ENCODE measurements at places on chromosomes 4 and X. TPM values are rescaled to one million over a fixed set of nuclear protein-coding genes. Genes with fewer than 3 reads are reported as not detected.

GRCh38 chr4:150217192-150217591 is 138.9 kb downstream of the DCLK2 start:
- H3K4me3 ChIP-seq: no peak overlapping the region
- H3K36me3 ChIP-seq: no peaks in the 10 kb centered on the region
- H3K4me1 ChIP-seq: no peaks in the 10 kb centered on the region
- H3K27me3 ChIP-seq: no peaks in the 10 kb centered on the region
- no peak for DNase-seq

Gene ATOH1
- not detected for total RNA-seq

Gene ARHGAP6
- total RNA-seq: 31.1 TPM

- H3K27me3 ChIP-seq: no peaks in the 10 kb centered on the region
- no peaks in the 10 kb centered on the region for H3K36me3 ChIP-seq
- no peak overlapping the region for H3K4me3 ChIP-seq
- DNase-seq: no peak
Observed at GRCh38 chr4:148730766-148731165, 288.6 kb upstream of the NR3C2 start.
